ENCODE measurements at places on chromosomes 4 and X.
A peak's percentile ranks its signal among the peaks of the same experiment; 100 is the strongest.

- DNase-seq = no peak
Observed at GRCh38 chrX:118614150-118614549, 113.3 kb upstream of the IL13RA1 start.

GRCh38 chr4:79875344-79875899, 197.6 kb downstream of the ANTXR2 start:
- DNase-seq = peak; percentile 77

GRCh38 chr4:651884-652642, 22.0 kb downstream of the ATP5ME start:
- no peak for DNase-seq

GRCh38 chr4:44554768-44555167, 96.7 kb downstream of the YIPF7 start:
- DNase-seq = no peak

DNA sequence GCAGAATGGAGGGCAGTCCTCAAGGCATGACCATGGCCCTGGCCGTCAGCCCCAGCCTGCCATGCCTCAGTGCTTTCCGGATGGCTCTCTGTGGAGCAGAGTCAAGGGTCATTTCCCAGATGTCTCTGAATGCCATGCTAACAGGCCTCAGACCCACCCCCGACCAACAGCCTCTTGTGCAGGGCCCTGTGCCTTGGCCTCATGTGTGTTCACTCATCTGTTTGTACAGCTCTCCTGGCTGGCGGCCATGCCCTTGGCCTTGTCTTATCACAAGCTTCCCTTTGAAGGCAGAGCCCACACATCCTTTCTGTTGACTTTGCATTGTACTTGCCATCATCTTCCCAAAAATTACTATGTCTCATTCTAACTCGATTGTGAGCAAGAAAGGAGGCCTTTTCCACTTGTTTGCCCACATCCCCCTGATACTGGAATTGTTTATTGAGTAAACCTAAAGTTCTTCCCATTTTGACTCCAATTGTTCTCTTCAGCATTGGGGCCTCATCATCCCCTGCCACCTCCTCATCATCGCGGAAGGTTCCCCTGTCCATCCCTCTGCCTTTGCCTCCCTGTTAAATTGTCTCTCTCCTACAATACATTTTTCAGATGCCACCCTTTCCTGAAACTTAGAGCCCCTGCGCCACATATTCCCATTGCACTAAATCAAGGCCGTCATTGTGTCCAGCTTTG, 6.3 kb downstream of the CA5B start:
- no peak for DNase-seq

- DNase-seq = no peak
Observed at GRCh38 chr4:10491401-10491800, 34.2 kb upstream of the ZNF518B start.

- peak; percentile 64 for DNase-seq
Observed at GRCh38 chrX:118117741-118118140, 1.1 kb upstream of the KLHL13 start.

GRCh38 chr4:111602848-111603247, 542.4 kb upstream of the FAM241A start:
- peak; percentile 1 for DNase-seq

- no peak for DNase-seq
Observed at GRCh38 chr4:40685300-40685699, 55.6 kb upstream of the RBM47 start.

- peak; percentile 2 for DNase-seq
Observed at GRCh38 chr4:110248831-110249253, 50.4 kb upstream of the ELOVL6 start.

- DNase-seq = no peak
Observed at GRCh38 chr4:152991398-152991797, 55.3 kb downstream of the FHDC1 start.

DNA sequence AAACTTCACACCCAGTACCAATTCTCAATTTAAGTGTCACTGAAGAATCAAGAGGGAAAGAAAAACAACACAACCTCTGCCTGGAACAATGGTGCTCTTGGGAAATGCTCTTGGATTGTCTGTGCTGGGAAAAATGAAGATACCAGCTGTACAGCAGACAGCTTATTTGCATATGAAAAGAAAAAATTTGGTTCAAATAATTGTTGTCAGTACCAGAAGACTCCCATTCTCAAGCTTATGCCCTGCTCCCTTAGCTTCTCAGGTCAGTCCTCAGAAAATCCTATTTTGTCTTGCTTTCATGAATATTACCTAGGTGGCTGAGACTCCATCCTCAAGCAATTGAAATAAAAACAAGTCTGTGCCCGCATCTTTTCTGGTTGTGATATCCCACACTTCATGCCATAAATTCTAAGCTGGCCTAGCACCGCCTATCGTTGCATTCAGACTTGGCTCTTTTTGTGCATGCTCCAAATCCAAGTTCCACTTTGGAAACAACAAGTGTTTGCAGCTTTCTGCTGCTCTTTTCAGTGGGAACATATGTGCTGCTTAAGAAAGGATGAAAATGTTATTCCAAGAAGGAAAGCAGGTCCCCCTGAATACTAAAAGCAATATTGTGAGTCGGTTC, 431.6 kb downstream of the INPP4B start:
- peak; percentile 22 for DNase-seq

DNA sequence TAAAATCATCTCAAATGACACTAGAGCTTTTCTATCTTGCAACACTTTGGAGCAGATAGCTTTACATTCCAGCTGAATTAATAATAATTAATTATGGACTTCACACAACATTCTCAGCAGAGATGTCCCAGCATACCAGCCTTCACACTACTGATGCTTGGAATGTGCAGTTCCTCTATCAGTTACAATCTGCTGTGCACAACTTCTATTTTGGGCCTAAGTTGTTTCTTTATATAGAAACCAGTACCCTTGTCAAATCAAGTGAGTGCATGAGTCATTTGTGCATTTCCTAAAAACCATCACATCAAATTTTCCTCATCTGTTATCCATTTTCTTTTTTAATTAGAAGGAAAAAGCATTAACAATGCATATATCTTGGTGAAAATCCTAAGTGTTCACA, 8.8 kb upstream of the RASL11B start:
- DNase-seq = no peak

DNA sequence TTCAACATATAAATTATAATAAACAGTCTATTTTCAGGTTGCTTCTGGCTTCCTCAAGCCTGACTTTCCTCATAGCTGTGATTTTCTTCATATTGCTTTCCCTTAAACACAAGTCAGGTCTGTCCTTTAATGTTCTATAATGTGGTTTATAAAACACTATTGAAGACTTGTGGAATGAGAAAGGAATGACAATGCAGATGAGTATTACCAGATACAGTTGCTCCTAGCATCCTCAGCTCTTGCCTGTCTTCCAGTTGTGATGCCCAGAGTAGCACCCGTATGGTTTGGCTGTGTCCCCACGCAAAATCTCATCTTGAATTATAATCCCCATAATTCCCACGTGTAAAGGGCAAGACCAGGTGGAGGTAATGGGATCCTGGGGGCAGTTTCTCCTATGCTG, 265.7 kb upstream of the BOD1L1 start:
- DNase-seq = no peak

- DNase-seq = peak; percentile 29
Observed at GRCh38 chrX:31590581-31591114, 518.8 kb upstream of the FTHL17 start.

- no peak for DNase-seq
Observed at GRCh38 chrX:136130931-136131833, 16.2 kb upstream of the FHL1 start.

GRCh38 chr4:108172753-108173598, 4.2 kb upstream of the LEF1 start:
- peak; percentile 80 for DNase-seq

GRCh38 chrX:68717196-68717595, 69.7 kb downstream of the STARD8 start:
- no peak for DNase-seq

DNA sequence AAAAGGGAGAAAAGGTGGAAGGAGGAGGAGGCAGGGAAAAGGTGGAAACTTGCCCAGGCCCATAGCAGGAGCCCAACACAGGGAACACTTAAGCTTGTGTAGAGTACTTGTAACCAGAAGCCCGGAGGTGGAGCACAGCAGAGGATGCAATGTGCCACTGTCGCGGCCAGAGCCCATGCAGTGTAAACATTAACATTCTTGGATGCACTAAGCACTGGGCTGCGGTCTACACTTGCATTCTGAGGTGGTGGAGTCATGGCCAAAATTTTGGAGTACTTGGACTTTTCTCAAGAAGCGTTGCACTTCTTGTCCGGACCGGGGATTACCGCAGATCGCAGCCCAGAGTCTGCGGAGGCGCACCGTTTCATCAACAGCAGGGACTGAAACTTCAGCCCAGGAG, 4.5 kb upstream of the RHOXF1 start:
- no peak for DNase-seq

DNA sequence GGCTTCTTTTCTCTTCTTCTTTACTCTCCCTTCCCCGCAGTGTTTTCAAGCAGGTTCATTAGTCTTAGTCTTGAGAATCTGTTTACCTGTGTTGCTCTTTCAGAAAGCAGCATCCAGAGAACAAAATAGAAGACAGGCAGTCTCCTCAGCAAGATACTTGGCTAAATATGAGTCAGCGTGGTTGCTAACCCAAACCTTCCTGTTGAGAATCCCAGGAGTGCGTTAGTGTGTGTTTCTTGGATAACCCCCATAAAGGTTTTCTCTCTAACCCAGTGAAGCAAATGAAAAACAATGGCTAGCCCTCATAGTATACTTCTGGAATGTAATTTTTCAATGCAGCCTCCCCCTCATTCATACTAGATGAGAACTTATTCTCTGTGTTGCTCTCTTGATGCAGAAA, 41.1 kb downstream of the BMPR1B start:
- DNase-seq = peak; percentile 37

- DNase-seq = no peak
Observed at GRCh38 chr4:66974665-66975064, 570.6 kb downstream of the CENPC start.

DNA sequence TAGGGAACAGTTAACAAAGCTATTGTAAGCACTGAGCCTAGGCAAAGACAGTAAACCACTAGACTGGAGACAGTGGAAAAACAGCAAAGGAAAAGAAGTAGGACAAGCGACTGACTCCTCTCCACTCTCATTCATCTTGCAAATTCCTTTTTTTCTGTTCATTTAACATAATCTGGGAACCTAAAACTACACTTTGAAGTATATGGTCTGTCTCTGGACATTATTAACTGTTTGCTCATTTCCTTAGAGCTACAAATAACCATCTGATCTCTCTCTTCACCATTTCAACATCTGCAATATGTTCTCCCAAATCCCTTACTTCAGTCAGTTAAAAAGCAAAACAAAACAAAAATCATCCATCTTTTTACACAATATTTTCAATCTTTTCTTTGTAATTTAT, 642 bp downstream of the HMGN5 start:
- peak; percentile 16 for DNase-seq

GRCh38 chr4:153945704-153946103, 156.8 kb upstream of the SFRP2 start:
- DNase-seq = no peak

- DNase-seq = no peak
Observed at GRCh38 chr4:48262484-48262883, 7.2 kb downstream of the TEC start.

DNA sequence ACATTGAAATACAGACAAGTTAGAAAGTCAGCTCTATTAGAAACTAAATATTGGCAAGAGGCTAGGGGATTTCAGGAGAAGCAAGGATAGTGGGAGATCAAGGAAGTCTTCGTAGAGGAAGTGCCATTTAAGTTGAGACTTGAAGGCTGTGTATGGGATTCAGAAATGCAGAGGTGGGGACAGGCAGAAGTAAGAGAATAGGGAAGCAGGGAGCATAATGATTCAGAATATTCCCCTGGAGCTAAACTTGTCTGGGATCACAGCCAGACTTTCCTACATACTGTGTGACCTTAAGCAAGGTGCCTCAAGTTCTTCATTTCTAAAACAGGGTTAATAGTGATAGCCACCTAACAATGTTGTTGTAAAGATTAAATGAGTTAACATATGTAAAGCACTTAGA, 108.8 kb downstream of the DDIT4L start:
- DNase-seq = no peak

DNA sequence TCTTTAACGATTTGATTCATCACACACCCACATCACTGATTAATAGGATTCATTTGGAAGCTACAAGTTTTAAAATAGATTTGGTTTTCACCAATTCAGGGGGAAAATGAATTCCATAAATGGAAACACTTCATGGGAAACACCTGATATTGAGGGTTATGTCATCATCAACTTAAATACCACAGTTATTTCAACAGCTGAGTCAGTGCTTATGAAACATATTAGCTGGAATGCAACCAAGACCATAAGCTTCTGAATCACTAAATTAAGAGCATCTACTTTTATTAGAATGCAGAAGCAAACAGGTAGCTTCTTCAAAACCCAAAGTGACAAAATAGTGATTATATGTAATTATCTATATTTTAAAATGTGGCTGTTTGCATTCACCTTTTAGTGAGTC, 207.8 kb upstream of the DCAF8L1 start:
- DNase-seq = no peak

GRCh38 chr4:154727540-154727939, 16.3 kb upstream of the LRAT start:
- no peak for DNase-seq

- peak; percentile 11 for DNase-seq
Observed at GRCh38 chr4:175376287-175376977, 435.6 kb downstream of the GPM6A start.

DNA sequence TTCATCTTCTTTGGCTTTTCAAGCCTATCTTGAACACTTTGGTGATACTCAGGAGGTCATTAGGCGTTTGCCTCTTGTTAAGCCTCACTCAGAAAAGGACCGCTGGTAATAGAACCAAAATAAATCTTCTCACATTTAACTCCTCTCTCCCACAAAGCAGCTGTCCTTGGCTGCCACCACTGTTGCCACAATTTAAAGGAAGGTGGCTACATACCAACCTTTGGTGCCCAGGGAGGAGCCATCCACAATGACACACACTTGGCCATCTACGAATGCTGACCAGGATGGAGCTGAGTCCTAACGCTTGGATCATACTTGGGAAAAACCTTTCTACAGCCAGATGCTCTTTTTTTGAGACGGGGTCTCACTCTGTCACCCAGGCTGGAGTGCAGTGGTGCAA, 210.2 kb downstream of the HS6ST2 start:
- no peak for DNase-seq

DNA sequence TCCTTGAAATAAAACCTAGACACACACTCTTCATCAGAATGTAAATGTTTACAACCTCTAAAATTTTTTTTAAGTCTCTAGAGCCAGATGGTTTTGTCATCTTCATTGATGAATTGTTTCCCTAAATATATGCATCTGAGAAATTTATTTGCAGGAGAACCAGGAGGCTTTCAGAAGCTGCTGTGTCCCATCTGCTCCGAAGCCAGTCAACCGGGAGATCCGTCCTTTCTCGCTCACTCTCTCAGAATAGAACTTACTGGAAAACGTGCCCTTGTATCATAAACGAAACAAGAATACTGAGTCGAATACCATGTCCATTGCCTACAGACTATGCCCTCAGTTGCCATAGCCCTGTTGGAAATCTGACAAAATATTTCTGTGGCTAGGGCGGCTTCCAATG, 103.5 kb downstream of the SLC34A2 start:
- DNase-seq = no peak

DNA sequence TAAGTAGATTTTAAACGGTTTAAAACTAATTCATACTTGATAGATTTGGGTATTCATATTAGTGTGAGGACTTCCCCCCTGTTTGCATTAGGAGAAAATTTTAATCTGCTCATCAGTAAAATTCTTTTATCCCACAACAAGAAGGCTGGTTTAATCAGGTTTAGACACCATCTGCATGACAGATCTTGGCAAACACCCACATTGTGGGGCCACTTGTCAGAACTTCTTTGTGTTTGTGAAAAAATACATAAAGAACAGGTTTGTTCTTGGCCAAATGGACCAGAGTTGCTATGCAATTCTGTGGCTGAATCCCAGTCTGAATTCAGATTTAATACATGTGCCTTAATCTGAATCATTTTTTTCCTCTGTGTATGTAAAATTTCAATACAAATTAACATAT, 121.1 kb downstream of the REPS2 start:
- no peak for DNase-seq

Measured in muscle of leg (tissue), 16 donors.